Epithelial cell of umbilical artery (primary cell): ENCODE measurements at places on chromosomes 13 and 19. TPM values are rescaled to one million over a fixed set of nuclear protein-coding genes. Genes with fewer than 3 reads are reported as not detected.

Gene PLK5
- total RNA-seq: not detected in 2 replicates

Gene AP1M2
- total RNA-seq: not detected in 2 replicates

Gene FAM124A
- total RNA-seq: 1.6 and 3.6 TPM in 2 replicates

Gene KASH5
- total RNA-seq: not detected in 2 replicates

Gene CGB8
- total RNA-seq: not detected in 2 replicates

Gene ZNF382
- total RNA-seq: 5.5 and 9.4 TPM in 2 replicates

Gene LCP1
- 0.46 TPM in 1 of 2 replicates, not detected in the other for total RNA-seq

Gene ODAD3
- under 0.01 TPM in 1 of 2 replicates, not detected in the other for total RNA-seq

Gene CASP14
- total RNA-seq: not detected in 2 replicates

Gene ZNF221
- total RNA-seq: 3.2 and 10.6 TPM in 2 replicates

Gene POSTN
- 2.6 and 4.4 TPM in 2 replicates for total RNA-seq

Gene CYP4F11
- total RNA-seq: not detected in 2 replicates

Gene OR7C1
- not detected in 2 replicates for total RNA-seq

Gene TPRX2
- total RNA-seq: not detected in 2 replicates

Gene LRG1
- total RNA-seq: under 0.01 and 0.30 TPM in 2 replicates

Gene ZNF701
- 10.9 and 14.9 TPM in 2 replicates for total RNA-seq

Gene PRX
- total RNA-seq: 0.65 and 1.1 TPM in 2 replicates

Gene NCCRP1
- not detected in 2 replicates for total RNA-seq

Gene CEACAM19
- 0.30 and 0.32 TPM in 2 replicates for total RNA-seq

Gene USHBP1
- total RNA-seq: 13.3 and 17.2 TPM in 2 replicates

Gene RYR1
- under 0.01 and 0.61 TPM in 2 replicates for total RNA-seq

Gene EID2
- total RNA-seq: 13.3 and 25.8 TPM in 2 replicates

Gene TEX26
- total RNA-seq: not detected in 2 replicates

Gene GPR12
- total RNA-seq: not detected in 2 replicates

Gene HOOK2
- 7.1 and 8.5 TPM in 2 replicates for total RNA-seq

Gene SPRYD7
- total RNA-seq: 4.2 and 4.3 TPM in 2 replicates

Gene LRRC4B
- total RNA-seq: under 0.01 TPM in 1 of 2 replicates, not detected in the other

Gene MYCBP2
- total RNA-seq: 61.7 and 86.3 TPM in 2 replicates

Gene CCDC97
- 5.5 TPM in 2 replicates for total RNA-seq

Gene WDR88
- not detected in 2 replicates for total RNA-seq

Gene PSG3
- total RNA-seq: not detected in 2 replicates

Gene ZNF607
- 1.9 and 3.8 TPM in 2 replicates for total RNA-seq

Gene PABPC3
- total RNA-seq: under 0.01 TPM in 1 of 2 replicates, not detected in the other

Gene ZNF155
- 8.1 and 8.4 TPM in 2 replicates for total RNA-seq

Gene SLC10A2
- not detected in 2 replicates for total RNA-seq

Gene ZNF566
- total RNA-seq: 9.7 and 11.2 TPM in 2 replicates

Gene B3GNT8
- total RNA-seq: 2.6 and 4.4 TPM in 2 replicates

Gene PTH2
- total RNA-seq: not detected in 2 replicates

Gene PCP2
- not detected in 2 replicates for total RNA-seq

Gene ZNF790
- total RNA-seq: 4.9 and 9.1 TPM in 2 replicates

Gene GRIK5
- total RNA-seq: 2.3 and 4.3 TPM in 2 replicates

Gene IGFL1
- total RNA-seq: not detected in 2 replicates

Gene POU2F2
- under 0.01 and 0.15 TPM in 2 replicates for total RNA-seq

Gene SULT2A1
- not detected in 2 replicates for total RNA-seq

Gene NHLRC3
- total RNA-seq: 5.5 and 15.3 TPM in 2 replicates

Gene SPPL2B
- total RNA-seq: 22.7 and 26.3 TPM in 2 replicates

Gene ZNF577
- total RNA-seq: 3.9 and 5.2 TPM in 2 replicates

Gene RASL11A
- 2.6 and 3.3 TPM in 2 replicates for total RNA-seq

Gene CTXN1
- total RNA-seq: 4.1 and 12.3 TPM in 2 replicates

Gene PRDX2
- total RNA-seq: 258 and 276 TPM in 2 replicates

Gene ZNF578
- 0.30 and 1.6 TPM in 2 replicates for total RNA-seq

Gene SIGLEC12
- not detected in 2 replicates for total RNA-seq

Gene ZNF534
- not detected in 2 replicates for total RNA-seq

Gene KLK2
- total RNA-seq: not detected in 2 replicates

Gene LRP3
- 11.6 and 14.6 TPM in 2 replicates for total RNA-seq

Gene GTF2F1
- total RNA-seq: 48.6 and 50.3 TPM in 2 replicates
